ENCODE measurements at places on chromosomes 12 and 14.

DNA sequence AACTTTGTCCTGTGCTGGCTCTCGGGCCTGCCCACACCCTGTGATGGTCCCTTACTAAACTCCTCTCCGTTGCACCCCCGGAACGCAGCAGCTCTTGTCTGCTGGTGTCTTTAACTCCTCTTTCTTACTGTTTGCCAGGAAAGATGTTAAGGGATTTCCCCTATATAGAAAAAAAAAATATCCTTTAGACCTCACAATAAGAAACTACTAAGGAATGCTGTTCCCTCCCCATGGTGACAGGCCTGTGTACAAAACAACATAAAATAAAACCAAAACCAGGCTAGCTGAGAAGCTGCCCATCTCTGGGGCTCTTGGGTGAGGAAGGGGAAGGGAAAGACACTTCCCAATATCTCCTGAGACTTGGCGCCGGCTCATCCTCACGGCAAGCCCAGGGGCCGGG lies 95.4 kb downstream of the CHGA start:
- no peak for DNase-seq

DNA sequence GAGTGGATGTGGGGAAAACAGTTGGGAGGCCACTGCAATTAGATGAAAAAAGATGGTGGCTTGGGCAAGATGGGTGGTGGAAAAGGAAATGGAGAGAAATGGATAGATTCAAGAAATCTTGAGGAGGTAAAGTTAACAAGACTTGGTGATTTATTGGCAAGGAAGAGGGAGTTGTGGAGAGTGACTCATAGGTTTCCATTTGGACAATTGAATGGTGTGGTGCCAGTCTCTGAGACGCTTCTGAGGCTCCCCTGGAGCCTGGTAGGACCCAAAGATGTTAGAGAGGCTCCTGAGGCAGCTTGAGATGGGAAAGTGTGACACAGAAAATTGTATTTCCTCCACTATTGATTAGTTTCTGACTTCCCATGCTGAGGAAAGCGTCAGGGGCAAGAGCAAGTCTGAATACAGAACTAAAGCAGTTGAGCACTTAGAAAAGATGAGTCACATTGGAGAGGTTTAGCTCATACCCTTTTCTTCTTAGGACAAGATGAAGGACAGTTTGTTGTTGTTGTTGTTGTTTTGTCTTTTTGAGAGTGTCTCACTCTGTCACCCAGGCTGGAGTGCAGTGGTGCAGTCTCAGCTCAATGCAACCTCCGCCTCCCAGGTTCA lies 4.5 kb downstream of the PRPF40B start:
- peak; percentile 23 for DNase-seq

- DNase-seq, result no peak
These were observed 93.7 kb downstream of the KCNMB4 start for GRCh38 chr12:70459786-70460185.

DNA sequence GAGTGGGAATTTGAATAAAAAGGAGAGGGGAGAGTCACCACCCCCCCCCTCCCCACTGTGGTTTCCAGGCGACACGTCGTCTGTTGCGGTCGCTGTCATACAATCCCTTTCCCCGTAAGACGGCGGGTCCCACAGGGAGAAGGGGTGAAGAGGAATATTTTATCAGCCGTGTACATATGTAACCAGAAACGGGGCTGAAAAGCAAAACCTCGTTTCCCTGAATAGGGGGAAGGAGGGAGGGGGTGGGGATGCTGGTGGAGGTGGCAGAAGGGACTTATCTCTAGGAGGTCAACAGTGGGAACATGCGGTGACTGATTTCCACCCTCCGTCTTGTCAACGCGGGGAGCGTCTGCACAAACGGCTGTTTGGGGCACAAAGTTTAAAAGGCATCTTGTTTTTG lies 171.4 kb downstream of the RBM19 start:
- no peak for DNase-seq

GRCh38 chr14:89702876-89703200 lies 251.7 kb downstream of the EFCAB11 start:
- DNase-seq, result no peak

DNA sequence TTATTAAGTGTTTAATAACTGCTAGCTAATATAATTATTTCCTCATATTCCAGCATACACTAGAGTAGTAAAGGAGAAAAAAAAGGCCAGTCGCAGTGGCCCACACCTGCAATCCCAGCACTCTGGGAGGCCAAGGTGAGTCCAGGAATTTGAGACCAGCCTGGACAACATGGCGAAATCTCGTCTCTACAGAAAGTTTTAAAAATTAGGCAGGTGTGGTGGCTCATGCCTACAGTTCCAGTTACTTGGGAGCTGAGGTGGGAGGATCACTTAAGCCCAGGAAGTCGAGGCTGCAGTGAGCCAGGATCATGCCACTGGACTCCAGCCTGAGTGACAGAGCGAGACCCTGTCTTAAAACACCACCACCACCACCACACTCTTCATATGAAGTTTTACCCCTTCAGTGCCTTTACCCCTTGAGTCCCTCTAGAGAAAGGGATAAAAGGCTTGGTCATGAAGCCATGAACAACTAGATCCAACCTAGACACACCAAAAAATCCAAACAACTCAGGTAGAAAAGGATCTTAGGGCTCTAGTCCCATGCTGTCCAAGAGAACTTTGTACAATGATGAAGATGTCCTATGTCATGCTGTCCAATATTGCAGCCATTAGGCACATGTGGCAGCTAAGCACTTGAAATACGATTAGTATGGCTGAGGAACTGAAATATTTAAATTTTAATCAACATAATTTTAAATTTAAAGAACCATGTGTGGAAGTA lies 29.6 kb downstream of the ATXN2 start:
- no peak for DNase-seq

- DNase-seq, result no peak
These were observed 226.5 kb downstream of the C12orf50 start for GRCh38 chr12:87802721-87803011.

DNA sequence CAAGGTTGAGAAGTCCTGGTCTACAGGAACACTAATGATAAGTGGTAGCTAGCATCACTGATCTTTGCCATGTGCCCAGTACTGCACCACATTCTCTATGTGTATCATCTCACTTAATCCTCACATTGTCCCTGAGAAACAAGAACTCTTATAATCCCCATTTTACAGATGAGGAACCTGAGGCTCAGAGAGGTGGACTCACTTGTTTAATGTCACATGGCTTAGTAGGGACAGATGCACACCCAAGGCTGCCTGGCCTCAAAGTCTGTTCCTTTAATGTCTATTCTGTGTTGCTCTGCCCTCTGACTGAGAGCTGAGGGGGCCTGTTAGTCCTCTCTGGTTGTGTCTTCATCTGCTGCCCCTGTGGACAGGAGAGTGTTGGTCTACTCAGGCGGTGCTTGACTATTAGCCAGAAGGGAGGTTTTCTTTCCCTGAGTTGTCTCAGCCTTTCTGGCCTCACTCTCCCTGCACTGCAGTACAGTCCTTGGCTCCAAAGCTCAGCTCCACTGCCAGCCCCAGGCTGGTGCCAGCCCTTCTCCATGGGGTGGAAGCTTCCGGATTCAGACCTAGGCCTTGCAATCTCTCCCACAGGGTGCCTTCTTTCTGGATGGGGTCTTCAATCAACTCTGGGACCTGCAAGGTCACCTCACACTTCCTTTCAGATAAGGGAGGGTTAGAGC lies 4.9 kb upstream of the DYNLL1 start:
- no peak for DNase-seq

- no peak for DNase-seq
These were observed 27.5 kb downstream of the SLC25A29 start for GRCh38 chr14:100278702-100279101.

DNA sequence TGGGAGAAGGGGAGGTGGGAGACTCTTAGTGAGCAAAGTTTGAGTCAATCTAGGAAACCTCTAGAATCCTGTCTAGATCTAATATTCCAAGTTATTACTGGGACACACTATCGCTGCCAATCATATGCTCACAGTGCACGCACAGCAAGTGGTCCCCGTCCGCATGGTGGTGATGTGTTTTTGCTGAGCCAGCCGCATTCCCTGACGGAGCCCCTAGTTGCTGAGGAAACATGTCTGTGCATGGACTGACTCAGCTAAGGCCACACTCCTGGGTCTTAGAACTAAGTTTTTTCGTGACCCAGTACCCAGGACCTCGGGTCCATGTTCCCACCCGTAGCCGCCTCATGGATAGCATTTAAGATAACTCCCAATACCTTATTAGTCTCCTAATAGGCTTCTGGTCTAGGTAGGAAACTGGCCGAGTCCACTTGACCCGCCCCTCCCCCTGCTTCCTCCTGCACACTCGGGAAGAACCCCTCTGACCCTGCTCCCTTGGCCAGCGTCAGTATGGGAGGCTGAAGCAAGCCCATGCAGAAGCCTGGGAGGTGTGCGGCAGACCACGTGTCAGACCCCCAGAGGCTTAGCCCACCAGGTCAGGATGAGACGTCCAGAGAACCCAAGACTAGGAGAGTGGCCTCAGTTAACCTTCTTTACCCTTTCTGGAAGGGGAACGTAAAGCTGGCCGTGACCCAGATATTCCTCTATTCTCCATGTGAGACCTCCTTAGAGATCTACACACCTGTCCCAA lies 200.5 kb downstream of the ETV6 start:
- no peak for DNase-seq

DNA sequence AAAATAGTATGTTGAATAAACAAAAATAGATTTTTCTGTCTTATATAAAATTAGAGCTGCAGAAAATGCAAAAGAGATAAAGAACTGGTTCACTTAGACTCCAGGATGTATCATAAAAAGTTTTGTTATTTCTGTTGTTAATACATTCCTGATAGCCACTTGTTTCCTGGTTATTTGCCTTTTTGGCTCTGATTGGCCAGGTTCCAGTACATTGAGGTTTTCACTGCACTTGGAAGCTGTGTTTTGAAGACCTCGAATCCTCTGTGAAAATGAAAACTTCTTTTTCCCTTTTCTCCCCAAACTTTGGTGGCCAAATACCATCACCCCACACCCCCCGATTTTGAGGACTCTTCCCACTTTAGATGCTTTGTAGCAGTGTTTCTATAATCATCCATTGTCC lies 525.3 kb downstream of the MED13L start:
- no peak for DNase-seq

DNA sequence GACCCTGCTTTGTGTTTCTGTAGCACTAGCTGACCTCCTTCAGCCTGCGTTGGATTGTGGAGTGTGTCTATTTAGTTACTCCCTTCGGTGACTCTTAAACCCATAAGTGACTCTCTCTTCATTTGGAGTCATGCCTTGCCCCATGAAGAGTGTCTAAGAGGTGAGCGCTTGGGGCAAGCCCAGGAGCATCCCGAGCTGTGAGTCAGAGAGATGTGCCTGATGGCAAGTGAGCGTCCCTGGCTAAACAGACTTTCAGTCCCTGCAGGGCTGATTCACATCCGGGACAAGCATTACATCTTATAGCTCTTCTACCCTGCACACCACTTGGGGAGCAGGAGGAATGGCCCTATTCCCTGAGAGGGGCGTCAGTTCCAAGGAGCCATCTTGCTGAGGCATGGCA lies 24.3 kb upstream of the ATF1 start:
- no peak for DNase-seq

DNA sequence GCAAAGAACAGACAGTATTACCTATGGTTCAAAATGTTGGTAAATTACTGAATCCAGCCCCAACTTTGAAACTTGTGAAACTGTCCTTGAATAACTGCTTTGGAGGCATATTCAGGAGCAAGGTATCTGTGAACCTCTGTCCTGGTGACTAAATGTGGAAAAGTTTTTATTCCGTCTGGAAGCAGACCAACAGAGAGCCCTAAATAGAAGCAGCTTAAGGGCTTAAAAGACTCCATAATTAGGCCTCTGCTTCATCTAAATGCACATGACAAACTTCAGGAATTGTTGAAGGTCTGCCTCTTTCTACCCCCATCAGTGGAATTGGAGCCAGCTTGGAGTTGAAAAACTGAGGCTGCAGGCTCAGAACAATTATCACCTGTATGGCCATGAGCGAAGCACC lies 276.5 kb downstream of the KCNH5 start:
- no peak for DNase-seq

DNA sequence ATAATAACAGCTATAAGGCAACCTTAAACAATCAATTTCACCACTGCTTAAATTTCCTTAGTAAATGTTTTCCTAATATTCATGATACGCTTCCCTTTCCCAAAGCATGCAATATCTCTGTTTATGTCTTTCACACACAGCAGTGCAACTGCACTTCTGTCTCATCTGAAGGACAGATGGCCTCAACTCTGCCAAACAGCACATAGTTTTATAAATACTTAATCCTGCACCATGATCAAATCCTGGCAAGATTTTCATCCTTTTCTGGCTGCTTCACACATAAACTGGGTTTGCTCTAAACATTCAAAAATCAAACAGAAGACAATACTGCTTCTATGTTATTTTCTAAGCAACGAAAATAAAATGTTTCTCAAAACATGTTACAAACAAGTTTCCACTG lies 266.3 kb downstream of the ITPR2 start:
- no peak for DNase-seq

GRCh38 chr12:11877869-11878780 lies 192.6 kb upstream of the BCL2L14 start:
- DNase-seq, result no peak

GRCh38 chr12:119620490-119620889 lies 26.9 kb downstream of the TMEM233 start:
- no peak for DNase-seq

DNA sequence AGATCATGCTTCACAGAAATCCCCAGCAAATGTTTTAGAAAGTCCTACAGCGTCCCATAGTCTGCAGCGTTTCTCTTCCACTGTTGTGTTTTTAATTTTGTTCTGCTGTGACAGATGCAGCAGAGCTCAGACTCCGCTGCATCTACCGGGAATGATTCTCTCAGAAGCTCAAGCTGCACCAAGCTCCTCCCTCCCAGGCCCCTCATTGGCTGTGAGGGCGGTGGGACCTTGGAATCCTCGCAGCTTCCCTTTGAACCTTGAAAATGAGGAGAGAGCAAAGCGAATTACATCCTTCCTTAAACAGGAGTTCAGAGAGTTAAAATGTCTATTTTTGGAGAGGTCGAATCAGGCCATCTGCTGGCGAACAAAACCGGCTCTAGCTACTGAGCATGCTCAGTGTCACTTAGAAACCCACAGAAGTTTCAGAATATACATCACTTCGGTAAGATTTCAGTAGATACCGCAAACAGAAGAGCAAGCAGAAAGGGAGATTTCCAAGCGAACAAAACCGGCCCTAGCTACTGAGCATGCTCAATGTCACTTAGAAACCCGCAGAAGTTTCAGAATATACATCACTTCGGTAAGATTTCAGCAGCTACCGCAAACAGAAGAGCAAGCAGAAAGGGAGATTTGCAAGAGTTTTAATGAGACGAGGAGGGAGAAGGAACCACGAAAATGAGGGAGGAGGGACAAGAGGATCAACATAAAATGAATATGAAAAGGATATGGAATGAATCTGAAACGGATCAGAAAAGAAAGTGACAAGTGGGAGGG lies at the start of gene ABCD2:
ABCD2 (minus strand) TSS at position 144 of the 774 bp plus-strand sequence. CDS start 188 bp downstream, outside the sequence.
- peak; percentile 19 for DNase-seq

GRCh38 chr12:26551385-26551784 lies 281.6 kb downstream of the ITPR2 start:
- DNase-seq, result no peak
